Iris pigment epithelial cell (primary cell): ENCODE measurements at places on chromosomes 4 and X.

GRCh38 chr4:121741751-121742150, 23.2 kb downstream of the SMIM43 start:
- no peak for DNase-seq

GRCh38 chrX:264634-265455, 16.3 kb upstream of the PLCXD1 start:
- peak; percentile 59 for DNase-seq

DNA sequence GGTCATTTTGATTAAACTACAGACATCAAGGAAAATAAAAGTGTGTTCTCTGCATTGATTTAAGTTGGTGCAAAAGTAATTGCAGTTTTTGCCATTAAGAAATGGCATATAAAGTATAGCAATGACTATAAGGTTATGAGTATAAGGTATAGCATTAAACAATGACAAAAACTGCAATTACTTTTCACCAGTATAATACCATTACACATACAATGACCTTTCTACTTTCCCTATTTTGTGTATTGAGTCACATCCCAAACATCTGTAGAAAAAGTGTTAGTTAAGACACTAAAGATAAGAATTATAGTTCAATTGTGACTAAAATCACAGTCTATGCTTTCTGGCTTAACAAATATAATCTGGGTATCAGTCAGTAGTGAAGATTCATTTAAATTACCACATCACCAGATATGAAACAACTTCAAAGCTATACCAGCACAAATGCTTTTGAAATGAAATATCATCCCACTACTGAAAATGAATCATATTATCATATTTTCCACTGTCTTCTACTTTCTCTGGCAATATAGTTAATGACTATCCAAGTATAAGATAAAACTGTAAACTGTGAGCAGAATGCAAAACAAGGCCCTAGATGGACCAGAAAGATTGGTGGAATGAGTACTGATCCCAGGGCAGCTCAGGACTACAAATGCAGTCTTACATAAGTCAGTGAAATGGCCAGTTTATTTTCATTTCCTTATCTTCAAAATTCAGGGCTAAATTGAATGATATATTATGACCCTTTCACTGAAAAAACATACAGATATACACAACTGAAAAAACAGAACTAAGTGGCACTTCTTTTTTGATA, 241.1 kb downstream of the ANTXR2 start:
- no peak for DNase-seq

DNA sequence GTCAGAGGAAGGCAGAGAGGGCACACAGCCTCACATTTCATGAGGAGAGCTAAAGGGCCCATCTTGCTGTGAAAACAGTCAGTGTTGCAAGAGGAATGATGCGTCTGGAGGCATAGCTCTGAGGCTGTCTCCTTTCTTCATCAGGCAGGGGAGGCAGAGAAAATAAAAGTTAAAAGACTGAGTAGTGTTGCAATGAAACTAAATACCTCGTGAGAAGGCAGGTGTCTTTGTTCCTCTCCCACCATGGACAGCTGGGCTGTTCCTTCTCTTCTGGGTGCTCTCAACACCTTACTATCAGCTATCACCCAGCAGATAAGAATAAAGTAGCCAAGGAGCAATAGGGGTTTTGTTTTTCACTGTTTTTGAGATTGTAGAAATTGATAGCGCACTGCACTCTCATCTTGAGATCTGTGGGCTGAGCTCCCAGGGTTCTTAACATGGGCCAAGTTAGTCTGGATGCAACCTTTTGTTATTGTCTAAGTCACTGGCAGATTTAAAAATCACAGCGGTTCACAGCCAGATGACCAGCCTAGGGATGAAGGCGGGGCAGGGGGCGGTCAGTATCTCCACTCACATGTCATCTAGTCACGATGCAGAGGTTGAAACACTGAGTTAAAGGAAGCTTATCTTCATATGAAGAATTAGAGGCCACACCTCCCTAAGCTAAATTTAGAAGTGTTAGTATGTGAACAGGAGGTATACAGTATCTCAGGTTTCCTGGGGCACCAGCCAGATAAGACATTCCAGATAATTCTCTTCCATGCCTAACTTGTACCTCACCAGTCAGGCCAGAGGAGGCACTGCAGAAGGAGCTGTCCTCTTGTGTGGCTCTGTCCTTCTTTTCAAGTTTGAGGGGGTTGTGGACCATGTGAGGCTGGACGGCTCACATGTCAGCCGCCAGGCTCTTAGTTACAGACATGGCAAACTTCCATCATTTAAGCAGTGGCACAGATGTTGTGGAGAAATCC, 36.9 kb downstream of the PARM1 start:
- peak; percentile 1 for DNase-seq

DNA sequence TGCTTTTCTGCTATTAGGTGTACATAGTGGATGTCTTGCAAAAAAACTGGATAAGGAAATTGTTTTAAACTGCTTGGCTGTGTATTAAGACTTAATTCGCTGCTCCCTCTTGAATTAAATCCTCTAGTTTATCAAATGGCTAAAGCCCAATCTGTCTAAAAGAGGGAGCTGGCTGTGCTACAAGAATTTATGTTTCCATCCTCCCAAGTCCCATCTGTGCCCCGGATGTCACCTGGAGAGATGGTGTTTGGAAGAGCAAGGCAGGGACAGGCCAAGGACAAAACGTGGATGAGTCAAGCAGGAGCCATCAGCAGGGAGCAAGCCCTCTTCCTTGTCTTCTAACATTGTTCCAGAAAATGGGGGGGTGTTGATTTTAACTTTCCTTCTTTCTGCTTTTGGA, 171.3 kb upstream of the LCORL start:
- DNase-seq: no peak

DNA sequence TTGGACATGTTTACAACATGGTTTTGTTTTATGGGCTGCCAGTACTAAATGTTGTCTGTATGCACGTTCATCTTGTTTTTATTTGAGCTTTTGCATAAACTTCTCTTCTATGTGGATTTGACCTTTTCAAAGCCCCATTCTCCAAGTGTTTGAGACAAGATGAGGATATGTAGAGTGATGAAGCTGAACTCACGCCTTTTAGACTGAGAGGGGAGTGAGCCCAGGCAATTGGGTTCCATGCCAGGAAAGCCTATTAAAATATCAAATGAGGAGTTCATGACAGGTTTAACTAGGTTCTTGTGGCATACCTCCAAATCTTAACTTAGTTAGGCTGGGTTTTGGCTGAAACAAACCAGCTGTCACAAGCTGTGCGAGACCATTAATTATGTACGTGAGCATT, 170.4 kb upstream of the LDB2 start:
- no peak for DNase-seq

DNA sequence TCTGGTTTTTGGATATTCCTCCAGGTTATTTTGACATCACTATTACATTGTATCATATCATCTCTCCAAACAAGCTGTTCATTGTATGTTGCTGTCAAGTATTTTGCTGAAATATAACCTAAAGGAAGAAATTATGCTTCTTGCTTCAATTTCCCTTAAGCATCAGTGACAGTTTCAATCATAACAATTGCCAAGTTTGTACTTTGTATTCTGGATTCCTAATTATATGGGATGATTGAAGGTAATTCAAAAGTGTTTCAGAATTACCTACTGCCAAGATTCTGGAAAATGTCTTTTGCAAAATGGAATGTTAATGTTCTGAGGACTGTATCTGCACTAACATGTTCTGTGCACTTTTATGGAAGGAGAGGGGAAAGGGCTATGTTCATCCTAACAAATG, 228.7 kb downstream of the PRDM5 start:
- DNase-seq: no peak

- DNase-seq: no peak
These were observed 90.8 kb downstream of the NAA11 start for GRCh38 chr4:79235095-79235494.
